ENCODE measurements at places on chromosomes 4 and X.
A peak's percentile ranks its signal among the peaks of the same experiment; 100 is the strongest.

DNA sequence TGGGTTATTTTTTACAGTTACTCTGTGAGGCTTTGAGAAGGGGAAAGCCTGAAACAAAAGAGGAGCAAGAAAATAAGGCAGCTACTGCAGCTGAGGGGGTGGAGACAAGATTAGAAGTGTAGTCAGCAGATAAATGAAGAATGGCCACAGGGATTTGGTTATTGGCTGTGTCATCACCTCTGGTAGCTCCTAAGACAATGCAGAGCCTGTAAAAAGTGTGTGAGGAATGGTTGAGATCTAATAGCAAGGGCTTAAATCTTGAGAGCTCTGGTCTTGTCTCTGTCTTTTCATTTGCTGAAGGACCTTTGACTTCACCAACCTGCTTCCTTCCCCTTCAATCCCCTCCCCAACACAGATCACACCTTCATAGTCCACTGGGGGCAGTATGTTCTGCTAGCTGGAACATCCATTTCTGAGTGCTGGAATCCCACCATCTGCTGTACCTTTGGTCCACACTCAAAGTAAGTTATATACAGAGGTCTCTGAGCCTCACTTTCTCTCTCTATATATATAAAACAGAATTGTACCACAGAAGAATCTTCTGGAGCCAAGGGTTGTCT is 213.7 kb upstream of the ZIC3 start:
- no peak for DNase-seq

DNA sequence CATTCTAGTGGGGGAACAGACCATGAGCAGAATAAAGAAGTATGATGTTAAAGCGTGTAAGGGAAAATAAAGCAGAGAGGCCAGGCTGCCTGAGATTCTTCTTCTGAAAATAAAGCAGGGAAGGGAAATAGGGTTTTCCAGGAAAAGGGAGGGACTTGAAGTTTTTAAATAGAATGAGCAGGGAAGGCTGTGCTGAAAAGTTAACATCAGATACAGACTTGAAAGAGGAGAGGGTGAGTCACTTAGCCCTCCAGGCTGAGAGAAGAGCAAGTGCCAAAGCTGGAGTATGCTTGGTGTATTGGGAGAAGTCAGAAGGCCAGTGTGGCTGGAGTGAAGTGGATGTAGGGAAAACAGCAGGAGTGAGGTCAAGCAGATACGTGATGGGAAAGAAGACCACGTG is 10.0 kb upstream of the PLK4 start:
- no peak for DNase-seq

DNA sequence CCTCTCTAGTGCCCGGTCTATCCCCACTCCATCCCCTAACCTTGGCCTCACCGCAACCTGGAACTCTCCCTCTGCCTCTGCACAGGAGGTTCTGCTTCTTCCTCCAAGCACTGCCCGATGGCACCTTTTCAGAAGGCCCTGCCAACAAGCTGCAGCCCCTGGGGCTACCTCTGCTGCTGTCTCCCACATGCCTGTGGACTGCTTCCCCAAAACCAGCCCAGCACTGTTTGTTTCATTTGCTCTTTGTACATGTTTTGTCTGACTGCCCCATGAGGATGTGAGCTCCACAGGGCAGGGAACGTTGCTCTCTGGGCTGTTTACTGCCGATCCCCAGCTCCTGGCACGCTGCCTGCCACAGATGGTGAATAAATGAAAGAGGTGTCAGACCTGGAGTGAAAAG is 85.4 kb downstream of the INTS6L start:
- no peak for DNase-seq

- DNase-seq = no peak
Measured at GRCh38 chrX:54758114-54759055, 39.7 kb downstream of the ITIH6 start.

- no peak for DNase-seq
Measured at GRCh38 chrX:21873063-21873775, 17.4 kb downstream of the YY2 start.

DNA sequence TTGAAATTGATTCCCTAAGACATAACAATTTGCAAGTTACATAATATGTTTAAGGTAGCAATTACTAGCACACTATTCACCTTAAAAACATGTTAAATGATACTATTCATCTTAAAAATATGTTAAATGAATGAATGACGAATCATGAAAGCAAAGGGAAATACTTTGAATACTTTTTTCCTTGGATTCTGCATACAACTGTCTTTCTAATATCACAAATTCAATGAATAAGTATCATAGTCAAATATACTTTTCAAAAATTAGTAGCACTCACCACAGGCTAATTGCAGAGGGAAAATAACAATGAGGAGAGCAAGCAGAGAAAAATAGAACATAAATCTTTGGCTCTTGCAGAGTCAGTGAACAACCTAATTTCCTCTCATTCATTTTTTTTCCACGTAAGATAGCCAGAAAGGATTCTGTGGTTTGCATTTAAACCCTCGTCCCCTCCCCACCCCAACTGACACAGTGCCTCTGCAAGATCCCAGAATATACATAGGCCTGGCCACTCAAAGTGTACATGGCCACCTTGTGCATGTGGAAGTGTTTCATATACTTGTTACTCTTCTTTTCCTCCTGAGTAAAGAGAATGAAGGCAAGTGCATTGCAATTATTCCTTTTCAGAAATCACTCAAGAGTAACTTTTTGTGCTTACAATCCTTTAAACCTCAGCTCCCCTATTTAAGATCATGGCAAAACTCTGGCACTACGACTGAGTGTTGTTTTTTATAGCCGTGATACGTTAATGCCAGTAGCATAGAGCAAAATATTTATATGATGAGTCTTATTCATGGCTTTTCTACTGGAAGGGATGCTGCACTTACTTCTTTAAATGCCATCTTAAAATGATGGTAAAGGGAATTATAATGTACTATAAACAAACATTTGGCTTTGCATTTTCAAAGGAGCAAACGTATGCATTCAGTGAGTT is 236.4 kb downstream of the PDGFC start:
- DNase-seq = no peak

DNA sequence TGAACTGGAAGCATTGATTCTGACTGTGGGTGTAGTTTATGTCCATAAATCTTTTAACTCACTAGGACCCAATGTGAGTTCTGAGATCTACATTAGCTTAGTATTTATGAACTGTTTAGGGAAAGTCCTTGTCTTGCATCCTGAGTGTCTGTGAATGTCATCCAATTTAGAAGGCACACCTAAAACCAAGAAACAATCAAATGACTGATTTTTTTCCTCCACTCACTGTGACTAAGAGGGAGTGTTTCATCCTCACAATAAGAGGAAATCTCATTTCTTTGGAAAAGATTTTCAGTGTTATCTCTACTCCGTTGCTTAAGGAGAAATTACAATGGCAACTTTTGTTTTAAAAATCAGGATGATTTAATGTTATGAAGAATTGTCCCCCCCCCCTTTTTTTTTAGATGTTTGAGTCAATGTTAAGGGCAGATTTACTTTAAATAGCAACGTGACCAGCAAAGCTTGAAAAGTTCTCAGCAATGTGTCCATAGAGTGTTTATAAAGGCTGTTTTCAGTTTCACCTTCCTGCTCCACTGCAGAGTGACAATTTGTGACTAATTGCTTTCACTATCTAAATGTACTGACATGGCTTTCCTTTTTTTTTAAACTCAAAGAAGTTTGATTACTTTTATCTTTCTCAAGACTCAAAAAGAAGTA is 173.0 kb downstream of the SPCS3 start:
- DNase-seq = no peak

DNA sequence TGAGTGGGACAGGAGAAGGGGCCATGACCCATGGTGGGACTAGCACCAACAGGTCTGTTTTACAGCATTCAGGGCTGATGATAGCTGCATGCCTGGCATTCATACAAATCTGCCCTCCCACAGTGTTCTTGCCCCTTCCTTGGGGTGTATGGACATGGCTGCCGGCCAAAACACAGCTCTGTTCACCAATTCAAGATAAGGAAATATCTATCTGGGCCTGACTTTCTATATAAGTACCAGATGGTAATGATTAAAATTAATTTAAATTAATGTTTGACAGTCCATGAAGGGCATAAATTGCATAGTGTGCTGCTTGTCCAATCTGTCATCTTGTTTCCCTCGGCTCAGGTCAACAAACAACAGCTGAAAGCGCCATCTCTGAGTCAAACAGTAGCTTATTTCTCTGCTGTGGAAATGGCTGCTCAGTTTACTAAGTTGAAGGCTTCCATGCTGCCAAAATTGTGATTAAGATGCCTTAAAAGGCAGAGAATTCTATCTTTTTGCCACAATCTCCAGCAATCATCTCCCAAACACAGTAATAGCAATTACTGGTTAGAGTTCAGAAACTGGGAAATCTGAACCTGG is 67.0 kb upstream of the TSPAN7 start:
- DNase-seq = no peak

DNA sequence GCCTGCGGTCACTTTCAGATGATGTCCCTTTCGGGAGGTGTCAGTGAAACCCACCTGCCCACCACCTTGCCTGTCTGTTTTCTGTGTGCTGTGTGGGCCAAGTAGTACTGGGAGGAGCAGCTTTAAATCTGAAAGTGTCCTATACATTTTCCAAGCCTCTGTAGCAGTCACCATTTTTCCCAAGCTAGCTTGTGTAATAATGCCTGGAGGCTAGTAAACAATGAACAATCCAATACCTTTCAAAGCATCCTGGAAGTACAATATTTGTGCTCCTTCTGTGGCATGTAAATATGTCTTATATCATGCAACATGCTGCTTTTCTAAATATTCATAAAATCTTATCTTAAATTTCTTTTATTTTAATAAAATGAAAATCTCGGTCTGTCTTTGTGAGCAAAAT is 111.6 kb upstream of the C1GALT1C1 start:
- no peak for DNase-seq

GRCh38 chr4:36285784-36286480 is 4.5 kb downstream of the DTHD1 start:
- peak; percentile 89 for DNase-seq

- DNase-seq = no peak
Measured at GRCh38 chrX:85905851-85906250, 141.5 kb downstream of the CHM start.

DNA sequence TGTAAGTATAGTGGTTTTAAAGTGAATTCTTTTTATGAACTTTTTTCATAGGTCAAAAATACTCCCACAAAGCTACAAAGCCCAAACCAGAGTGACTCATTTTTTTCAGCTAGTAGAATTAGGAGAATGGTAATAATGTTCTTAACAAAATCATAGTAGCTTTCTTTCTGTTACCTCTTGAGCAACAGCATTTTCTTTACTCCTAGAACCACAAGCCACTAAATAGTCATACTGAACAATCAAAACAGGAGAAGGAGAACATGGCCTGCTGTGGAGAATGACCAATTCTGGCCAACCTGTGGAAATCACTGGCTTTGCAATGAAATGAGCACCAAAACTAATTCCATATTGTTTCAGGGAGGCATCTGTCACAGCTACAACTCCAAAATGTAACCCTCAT is 112.9 kb downstream of the AMMECR1 start:
- DNase-seq = no peak

DNA sequence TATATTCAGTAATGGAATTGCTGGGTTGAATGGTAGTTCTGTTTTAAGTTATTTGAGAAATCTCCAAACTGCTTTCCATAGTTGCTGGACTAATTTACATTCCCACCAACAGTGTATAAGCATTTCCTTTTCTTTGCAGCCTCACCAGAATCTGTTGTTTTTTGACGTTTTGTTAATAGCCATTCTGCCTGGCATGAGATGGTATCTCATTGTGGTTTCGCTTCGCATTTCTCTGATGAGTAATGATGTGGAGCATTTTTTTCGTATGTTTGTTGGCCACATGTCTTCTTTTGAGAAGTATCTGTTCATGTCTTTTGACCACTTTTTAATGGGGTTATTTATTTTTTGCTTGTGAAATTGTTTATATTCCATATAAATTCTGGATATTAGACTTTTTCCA is 13.6 kb upstream of the MAGED4B start:
- DNase-seq = no peak

DNA sequence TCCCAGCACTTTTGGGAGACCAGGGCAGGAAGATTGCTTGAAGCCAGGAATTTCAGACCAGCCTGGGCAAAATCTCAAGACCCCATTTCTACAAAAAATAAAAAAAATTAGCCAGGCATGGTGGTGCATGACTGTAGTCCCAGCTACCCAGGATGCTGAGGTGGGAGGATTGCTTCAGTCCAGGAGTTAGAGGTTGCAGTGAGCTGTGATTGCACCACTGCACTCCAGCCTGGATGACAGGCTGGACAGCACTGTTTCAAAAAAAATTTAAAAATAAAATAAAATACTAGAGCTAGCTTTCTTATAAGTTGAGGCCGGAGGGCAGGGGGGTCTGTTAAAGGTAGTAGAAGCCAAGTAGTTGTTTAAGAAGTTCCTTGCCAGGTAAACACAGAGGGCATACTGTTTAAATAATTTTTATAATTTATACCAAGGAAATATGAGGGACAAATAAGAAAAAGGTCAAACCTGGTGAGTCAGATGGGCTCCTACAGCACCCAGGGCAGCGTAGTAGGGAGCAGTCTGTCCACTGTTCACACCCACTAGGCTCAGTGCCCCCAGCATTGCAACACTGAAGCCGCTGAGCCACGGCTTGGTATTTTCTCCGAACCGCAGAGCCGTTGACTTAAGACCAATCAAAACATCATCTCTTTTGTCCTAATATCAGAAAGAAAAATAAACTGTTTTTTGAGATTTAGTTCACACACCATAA is 17.3 kb downstream of the COQ2 start:
- DNase-seq = no peak

DNA sequence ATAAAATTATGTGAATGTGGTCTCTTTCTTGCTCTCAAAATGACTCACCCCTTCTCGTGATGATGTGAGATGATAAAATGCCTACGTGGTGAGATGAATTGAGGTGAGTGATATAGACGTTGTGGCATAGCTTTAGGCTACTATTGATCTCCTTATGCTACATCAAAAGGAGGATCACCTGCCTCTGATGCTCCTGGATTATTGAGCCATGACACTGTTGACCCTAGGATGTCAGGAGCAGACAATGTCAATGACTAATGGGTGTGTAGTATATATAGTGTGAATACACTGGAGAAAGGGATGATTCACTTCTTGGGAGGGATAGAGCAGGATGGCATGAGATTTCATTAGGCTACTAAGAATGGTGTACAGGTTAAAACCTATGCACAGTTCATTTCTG is 210.7 kb upstream of the PRPS2 start:
- no peak for DNase-seq

DNA sequence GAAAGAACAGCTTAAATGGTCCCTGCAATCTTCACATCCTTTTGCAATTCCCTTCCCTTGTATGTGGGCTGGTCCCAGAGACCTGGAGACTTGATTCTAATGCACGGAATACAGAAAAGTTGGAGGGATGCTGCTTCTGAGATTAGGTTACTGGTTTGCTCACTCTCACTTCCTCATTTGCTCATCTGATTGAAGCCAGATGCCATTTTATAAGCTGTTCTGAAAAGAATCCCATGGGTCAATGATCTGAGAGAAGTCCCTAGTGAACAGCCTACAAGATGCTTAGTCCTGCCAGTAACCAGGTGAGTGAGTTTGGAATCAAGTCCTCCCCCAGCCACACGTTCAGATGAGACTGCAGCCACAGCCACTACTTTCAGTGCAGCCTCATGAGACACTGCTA is 35.9 kb downstream of the MAGEA1 start:
- DNase-seq = no peak

DNA sequence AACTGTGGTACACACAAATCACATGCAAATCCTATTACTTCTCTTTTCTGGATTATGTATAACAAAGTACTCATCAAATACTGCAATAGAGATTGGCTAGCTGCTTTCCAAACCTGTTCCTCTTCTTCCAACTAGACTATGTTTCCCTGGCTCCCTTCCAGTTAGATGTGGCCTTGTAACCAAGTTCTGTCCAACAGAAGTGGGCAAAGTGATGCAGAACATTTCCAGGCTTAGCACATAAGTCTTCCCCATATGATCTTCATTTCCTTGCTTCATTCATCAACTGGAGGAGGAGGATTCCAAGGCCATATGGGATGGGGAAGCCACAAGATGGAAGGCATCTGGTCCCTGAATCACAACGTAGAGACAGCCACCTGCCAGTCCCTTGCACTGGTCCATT is 8.0 kb downstream of the SLC9A7 start:
- no peak for DNase-seq

Data from CD4-positive, alpha-beta T cell treated with Interleukin-17A for 1 hour (primary cell).